T-helper 9 cell (primary cell): ENCODE measurements at places on chromosomes 1 and 21.

GRCh38 chr1:43636006-43636641 is 13.8 kb upstream of the KDM4A start:
- no peak for DNase-seq

GRCh38 chr21:17497316-17497715 is 15.5 kb upstream of the CXADR start:
- DNase-seq = no peak

GRCh38 chr21:14591882-14592281 is 45.8 kb upstream of the SAMSN1 start:
- no peak for DNase-seq

GRCh38 chr1:217647791-217648190 is 16.6 kb downstream of the SPATA17 start:
- no peak for DNase-seq

DNA sequence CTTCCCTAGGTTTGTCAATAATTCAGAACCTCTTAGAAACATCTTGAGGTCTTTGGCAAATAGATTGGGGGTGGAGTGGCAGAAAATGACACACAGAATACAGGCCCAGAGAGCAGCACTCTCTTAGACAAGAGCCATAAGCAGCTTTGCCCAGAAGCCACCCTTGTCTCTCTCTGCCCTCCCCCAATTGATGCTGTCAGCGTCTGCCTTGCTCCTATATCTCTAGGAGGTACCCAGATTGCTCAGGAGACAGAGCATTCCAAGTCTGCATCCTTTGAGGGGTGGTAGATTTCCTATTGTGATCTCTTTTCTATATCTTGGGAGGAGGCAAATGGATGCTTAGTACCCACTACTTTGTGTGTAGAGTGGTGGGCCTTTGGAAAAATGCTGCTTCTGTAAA is 1.8 kb downstream of the RGL1 start:
- no peak for DNase-seq

DNA sequence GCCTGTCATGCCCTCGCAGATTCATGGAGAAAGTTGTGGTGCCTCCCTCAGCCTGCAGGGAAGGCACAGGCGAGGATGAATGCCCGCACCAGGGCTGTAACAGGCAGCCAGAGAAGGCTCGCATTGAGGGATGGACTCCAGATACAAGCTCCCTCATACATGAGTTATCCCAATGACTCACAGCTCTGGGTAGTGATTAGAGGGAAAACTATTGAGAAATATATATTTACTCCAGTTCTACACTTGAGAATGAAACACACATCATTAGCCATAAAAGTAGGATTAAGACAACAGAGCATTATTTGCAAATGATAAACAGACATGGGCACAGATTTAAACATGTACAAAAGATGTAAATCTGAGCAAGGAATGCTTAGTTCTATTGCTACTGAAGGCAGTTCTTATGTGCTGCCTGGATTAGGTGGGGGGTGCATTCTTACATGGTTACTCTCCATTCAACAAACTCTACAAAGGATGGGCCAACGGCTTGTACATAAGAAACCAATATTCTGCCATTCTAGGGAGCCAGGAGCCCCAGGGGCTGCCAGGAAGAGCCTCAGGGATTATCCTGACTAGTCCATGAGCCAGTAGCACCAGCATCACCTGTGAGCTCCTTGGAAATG is 97.9 kb downstream of the CSMD2 start:
- DNase-seq = no peak

GRCh38 chr1:242546849-242547729 is 22.6 kb upstream of the PLD5 start:
- no peak for DNase-seq

DNA sequence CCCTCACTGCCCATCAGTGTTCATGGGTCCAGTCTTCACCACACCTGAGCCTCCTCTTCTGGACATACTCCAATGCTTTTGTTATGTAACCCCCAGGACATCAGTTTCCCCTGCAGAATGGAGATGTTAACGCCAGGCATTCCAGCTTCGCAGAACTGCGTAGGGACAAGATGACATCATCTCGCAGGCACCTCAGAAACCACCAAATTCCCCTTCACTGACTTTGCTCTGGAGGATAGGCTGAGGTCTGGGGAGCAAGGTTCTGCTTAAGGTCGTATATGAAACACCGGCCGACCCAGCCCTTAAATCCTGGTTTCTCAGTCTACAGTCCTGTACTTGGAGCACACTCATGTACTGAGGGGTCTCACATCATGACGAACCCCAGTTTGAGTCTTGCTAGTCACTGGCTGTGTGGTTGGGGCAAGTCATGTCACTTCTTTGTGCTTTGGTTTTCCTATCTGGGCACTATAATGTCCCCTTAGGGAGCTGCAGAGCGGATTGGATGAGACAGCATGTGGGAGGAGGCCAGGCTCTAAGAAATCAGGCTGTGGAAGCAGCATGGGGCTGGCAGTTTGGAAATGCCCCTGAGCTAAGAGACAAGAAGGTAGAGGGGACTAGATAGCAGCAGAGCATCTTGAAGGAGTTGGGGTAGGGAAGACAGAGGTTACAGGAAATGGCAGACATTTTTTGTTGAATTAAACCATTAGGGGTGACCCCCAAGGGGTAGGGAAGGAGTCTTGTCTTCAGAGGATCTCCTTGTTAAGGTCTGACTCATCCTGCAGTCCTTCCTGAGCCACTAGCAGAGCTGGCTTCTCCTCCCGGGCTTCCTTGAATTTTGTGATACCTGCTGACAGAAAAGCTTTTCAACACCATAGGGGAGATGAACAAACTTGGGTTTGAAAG is 138.3 kb downstream of the FOXD2 start:
- no peak for DNase-seq

DNA sequence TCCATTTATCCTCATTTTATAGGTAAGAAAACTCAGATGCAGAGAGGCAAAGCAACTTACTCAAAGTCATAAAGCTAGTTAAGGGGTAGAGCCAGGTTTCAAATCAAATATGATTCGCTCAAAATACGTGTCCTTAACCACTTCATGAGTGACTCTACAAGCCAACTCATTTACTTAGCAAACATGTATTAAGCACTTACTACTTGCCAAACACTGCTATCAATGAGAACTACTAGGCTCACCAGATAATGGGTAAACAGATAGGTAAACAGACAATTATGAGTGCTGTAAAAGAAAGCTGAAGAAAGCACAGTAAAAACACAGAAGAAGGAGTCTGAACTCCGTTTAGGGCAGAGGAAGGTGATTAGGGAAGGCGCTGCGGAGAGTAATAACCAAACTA is 65.9 kb downstream of the WDR64 start:
- DNase-seq = no peak
